GM13977 (cell line): ENCODE measurements at places on chromosomes 11 and 22.
A peak's percentile ranks its signal among the peaks of the same experiment; 100 is the strongest.

DNA sequence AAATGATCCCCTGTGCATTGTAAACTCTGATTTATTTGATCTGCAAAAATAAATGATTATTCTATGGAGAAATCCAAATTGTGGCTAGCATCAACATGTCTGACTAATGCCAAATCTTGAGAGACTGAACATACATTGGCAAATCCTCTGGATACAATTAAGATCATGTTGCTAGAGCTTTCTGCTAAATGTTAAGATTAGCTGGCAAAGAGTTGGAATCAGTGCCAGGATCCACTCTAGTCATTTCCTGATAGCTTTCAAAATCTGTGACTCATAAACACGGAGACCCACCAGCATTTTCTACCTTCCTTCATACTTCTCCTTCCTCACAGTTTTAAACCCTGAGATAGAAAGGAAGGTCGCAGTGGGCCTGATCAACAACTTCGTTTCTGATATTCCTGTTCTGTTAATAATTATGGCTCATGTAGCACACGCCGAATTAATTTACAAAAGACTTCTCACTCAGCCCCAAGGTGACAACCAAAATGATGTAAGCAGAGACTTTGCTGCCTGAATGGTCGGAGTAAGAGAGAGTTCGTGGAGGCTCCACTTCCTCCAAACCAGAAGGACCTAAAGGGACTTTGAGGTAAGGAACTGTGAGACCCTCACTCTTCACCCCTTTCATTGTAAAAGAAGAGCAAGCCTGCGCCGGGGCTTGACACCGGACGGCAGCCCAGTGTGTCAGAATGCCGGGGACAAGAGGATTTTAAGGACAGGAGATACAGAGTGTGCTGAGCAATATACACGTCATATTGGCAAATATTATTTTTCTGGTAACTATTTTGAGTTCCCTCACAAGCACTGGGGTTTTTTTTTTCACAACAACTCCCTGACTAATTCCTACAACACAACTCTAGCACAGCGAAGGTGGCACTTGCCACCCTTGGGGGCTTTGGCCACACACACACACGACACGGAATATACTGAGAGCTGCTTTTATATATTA, 42.0 kb downstream of the SERPINH1 start:
- DNase-seq: no peak

- no peak for DNase-seq
These were observed 29.7 kb upstream of the KRTAP5-6 start for GRCh38 chr11:1667121-1667850.

DNA sequence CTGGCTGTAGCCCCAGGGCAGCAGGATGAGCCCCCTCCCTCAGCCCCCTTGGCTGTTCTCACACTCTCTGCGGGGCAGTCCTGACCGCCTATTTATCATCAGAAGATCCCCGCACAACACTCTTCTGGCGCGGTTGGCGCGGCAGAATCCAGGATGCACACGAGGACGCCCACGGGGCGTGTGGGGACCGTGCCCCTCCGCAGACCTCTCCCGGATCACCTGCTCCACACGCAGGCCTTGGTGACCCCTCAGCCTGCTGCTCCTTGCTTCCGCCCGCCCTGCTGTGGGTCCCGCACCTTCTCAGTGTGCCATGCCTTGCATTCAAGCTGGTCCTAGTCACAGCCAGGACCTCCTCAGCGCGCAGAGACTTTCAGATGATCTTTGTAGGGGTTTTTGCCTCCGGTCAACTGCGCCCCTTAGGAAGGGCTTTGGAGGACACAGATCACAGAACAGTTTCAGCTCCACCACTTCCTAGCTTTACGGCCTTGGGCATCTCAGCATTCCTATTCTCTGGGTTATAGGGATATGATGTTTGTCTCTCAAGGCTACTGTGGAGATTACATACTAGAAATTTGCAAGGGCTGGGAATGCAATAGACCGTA, 841 bp upstream of the TUB start:
- DNase-seq: no peak

- DNase-seq: peak; percentile 68
These were observed 684 bp downstream of the TNFRSF13C start for GRCh38 chr22:41925783-41926460.

GRCh38 chr11:73292525-73292894, 15.6 kb upstream of the ARHGEF17 start:
- DNase-seq: no peak

DNA sequence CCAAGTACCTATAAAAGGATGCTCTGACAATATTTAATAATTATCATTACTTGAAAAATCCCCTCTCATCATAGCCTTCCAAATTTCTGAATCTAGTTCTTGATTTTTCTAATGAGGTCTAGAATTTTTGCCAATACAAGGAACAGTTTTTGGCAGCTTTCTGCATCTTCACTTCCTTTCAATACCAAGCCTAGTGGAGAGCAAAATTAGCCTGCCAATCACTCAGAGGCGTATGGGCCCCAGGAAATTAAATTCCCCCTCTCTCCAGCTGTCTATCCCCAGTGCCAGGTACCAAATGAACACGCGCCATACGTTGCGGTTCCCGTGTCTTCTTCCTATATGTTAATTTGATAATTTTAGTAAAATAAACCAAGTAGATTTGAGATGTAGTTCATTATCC, 293.9 kb downstream of the NTM start:
- no peak for DNase-seq

- no peak for DNase-seq
These were observed 11.1 kb downstream of the NUMA1 start for GRCh38 chr11:72069200-72069599.

DNA sequence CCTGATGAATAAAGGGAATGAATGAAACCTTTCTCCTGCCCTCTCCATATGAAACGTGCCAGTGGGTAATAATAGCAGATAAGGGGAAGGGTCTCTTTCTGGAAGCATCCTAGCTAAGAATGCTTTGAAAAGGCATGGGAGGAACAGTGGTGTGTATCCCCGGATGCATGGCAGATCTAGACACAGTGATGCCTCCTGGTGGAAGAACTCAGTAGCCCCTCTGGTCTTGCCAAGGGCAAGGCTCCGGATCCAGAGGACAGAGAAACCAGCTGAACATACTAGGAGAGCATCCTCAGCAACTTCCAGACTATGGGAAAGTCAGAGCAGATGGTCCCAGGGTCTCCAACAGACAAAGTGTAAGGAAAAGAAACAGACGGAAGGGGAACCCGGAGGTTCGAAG, 6.4 kb downstream of the BAIAP2L2 start:
- DNase-seq: peak; percentile 39

- DNase-seq: no peak
These were observed at the start of gene OR51A4 for GRCh38 chr11:4947505-4947904. Gene OR51A4, minus strand, starts transcription at chr11:4947605. Its CDS starts 505 bp downstream, at chr11:4947100.

DNA sequence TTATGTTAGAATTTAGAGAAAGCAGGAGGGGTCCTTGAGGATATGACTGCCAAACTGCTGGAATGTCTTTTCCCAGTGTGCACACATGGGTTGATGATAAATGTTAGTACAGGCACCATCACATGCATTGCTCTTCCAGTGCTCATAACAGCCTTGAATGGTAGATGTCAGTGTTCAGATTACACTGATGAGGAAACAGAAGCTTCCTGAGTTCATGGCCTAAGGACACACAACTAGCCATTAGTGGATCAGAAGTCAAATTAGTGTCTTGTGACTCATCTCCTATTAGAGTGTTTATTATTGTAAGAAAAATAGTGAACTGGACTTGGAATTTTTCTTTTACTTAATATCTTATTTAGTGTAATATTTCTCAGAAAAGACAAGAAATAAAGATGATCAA, 241.5 kb downstream of the DDX10 start:
- DNase-seq: no peak

GRCh38 chr11:119509969-119510401, 87.0 kb upstream of the THY1 start:
- peak; percentile 78 for DNase-seq

- peak; percentile 88 for DNase-seq
These were observed 18.6 kb upstream of the SCARF2 start for GRCh38 chr22:20456064-20456721.

GRCh38 chr11:15484398-15484797, 369.7 kb downstream of the INSC start:
- no peak for DNase-seq

DNA sequence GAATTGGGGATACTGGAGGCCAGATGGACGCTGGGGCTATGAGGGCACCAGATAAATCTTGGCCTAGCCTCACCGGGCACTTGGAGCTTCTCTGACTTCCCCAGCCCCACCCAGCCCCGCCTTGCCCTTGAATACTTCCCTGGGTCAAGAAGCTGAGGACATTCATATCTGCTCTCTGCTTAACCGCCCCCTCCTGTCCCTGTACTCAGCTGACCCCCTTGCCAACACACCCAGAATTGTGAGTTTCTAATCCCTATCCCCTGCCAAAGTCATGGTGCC, 22.0 kb downstream of the FADS3 start:
- no peak for DNase-seq

DNA sequence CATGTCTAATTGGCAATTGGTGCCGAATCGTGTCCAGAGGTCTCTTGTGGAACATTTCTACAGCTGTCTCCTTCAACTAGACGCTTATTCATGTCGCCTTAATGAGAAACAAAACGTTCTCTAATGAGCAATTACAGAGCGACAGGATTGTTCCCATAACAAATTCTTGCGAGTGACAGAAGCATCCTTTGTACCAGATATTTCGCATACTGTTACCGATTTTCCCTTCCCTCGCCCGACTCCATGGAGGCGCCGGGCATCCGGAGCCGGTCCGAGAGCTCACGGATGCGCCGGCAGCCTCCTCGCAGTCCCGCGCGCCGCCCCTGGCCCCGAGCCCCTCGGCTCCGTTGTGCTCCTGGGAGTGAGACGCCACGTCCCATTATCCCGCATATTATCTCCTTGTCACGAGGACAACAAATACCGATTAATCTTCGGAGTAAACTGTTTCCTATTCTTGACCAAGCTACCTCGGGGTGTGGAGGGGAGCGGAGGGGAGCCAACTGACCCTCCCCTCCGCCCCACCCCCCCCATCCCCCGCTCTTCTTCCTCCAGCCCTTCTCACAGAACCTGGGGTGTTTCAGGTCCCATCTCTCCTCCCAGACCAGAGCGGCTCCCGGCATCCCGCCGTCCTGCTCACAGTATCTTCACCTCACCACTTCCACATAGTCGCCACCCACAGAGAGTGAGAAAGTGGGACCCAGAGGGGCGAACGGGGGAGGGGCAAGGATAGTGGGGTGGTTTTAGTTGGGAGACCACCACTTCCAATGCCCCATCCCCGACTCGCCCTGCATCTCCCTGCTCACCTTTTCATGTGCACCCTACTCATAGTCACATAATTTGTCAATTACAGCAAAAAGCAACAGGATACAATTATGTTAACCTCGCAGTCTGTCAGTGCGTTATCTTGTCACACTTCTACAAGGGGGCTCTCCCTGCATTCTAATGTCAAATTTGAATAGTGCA, 11.4 kb downstream of the PAX6 start:
- DNase-seq: peak; percentile 45

- no peak for DNase-seq
These were observed 182.8 kb downstream of the C11orf87 start for GRCh38 chr11:109604481-109605400.

GRCh38 chr11:63510360-63511047, 4.6 kb downstream of the LGALS12 start:
- no peak for DNase-seq

GRCh38 chr22:16844529-16844928, 19.3 kb upstream of the XKR3 start:
- DNase-seq: no peak

- DNase-seq: no peak
These were observed 679.4 kb upstream of the KIRREL3 start for GRCh38 chr11:127679816-127680545.

DNA sequence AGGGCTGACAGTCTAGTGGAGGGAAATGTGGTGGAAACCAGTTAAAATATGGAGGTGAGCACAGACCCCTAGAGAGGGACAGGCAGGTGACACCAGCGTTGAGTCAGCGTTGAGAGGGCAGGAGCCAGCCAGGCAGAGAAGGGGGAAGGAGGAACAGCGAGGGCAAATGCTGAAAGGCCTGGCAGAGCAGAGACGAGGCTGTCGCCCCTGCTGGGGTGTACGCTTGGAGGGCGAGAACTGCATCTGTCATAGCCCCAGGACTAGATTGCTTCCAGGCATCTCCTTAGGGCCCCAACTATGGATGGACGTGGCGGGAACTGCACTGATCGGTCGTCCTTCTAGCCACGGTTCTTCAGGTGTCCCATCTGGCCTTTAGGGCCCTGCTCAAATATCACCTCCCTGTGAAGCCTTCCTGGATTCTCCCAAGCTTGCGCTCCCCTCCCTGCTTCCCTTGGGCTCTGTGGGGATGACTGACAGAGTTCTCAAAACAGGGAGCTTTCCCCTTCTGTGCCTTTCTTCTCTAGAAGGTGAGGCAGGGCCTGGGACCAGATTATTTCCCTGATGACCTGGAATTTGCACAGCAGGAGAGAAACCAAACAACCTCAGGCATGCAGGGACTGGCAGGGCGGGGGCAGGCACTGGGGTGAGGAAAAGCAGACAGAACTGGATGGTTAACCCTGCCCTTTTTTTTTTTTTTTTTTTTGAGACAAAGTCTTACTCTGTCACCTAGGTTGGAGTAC, 11.1 kb downstream of the SYNGR1 start:
- no peak for DNase-seq

DNA sequence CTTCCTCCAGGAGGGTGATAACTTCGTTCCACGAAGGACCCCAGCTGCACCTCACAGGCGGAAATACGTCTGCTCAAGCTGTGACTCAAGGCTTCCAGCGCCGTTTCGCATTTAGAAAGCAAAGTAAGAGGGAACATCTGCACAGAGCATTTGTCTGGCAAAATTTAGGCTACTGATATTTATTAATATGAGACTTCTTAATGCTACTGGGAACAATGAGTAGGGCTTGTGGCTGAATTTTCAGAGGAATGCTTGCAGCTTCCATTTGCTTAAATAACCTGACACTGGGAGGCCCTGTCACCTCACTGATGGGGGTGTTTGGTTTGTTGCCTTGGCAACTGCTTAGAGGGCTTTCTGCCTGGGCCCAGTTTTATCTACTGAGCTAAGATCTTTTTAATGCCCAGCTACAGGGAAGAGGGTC, 14.7 kb upstream of the ST14 start:
- DNase-seq: no peak

DNA sequence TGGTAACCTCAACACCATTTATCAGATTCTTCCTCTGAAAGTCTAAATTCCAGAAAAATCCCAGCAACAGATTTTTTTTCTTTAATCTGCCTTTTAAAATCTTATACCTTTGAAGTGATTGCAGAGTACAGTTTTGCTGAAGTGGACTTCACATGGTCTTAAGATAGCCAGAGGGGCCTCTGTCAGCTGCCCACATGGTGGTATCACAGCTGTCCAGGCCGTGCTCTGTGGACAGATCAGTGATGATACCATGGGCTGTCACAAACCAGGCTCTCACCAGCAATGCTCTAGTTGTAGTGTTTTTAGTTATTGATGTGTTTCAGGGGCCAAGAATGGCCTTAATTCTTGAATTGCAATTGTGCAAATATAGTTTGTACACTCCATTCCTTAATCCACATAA, 44.0 kb downstream of the PARVA start:
- no peak for DNase-seq

DNA sequence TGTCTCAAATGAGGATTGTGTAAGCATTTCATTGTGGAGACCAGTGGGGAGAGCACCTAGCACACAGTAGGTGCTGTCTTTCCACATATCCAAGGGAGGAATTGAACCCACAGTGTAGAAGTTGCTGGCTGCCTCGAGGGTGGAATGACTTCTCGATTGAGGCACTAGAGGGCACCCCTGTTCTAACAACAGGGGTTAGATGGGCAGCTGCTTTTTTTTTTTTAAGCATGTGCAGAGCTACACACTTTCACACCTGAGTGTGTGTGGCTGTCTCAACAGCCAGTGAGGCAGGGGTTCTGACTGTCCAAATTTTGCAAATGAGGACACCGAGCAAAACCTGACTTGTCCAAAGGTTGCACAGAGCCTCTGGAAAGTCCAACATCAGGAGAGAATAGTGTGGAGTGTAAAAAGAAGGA, 118.2 kb upstream of the CRYBB3 start:
- peak; percentile 75 for DNase-seq

GRCh38 chr11:6099577-6099976, 7.9 kb upstream of the OR56B4 start:
- no peak for DNase-seq
